ENCODE measurements at places on chromosomes 2 and 18.

DNA sequence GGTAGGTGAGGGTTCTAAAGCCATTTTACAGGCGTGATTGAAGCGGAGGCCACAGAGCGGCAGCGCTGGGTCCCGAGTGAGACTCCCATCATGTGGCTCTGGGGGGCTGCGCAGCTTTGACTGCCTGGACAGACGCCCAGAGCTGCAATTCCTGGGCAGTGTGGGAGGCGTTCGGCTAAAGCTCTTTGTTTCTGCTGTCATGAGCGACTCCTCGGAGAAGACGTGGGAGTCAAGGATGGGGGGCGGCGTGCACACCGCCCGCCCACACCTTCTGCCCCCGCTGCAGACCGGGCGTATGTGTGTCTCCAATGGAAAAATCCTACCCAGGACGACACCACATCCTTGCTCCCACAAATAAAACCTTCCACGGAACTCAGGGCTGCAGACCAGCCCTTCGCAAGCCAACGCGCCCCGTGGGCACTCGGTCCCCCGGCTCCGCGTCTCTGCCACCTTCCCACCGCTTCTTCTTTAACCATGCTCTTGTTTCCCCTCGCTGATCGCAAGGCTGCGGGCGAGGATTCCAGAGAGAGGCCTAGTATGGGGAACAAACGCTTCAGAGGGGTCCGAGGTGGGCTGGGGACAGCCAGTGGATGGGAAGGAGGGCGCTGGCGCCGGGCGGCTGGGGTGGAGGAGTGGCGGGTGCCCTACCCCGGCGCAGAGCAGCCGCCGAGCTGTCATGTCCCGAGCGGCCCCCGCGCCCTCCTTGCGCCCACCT, 680 bp upstream of the LBH start:
- no peak for DNase-seq

- no peak for DNase-seq
Observed at GRCh38 chr2:150572194-150572766, 84.8 kb upstream of the RND3 start.

DNA sequence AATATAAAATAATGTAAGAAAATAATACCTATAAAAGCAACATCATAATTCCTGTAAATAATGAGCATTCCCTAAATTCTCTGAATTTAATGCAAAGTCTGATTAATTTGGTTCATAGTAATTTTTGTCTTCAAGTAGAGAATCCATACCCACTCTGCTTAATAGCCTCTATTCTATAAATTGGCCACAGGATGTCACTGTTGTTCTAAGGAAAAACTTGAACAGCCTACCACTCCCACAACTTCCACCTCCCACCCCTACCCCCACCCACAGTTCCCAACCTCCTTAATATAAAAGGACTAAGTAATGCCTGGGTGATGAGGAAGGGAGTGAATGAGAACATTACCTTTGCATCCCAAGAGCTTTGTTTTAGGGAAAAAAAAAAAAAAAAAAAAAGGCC, 27.2 kb upstream of the BBS5 start:
- peak; percentile 46 for DNase-seq

- no peak for DNase-seq
Observed at GRCh38 chr2:234289834-234290590, 206.9 kb downstream of the ARL4C start.

DNA sequence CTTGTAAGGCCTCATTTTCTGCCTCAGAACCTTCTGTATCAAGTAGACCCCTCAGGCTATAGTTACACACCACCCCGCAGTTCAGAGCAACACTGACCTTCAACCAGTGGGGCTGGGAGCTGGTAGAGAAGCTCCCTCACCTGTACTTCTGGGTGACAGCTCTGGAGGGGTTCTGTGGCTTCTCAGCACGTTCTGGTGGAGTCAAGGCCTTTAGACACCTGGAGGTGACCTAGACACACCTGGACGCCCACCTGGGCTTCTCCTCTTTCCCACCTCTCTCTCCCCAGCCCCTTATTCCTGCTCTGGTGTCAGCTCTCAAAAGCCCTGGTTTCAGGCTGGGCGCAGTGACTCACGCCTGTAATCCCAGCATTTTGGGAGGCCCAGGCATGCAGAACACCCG, 7.3 kb upstream of the CIB4 start:
- DNase-seq = no peak

GRCh38 chr2:63719052-63719451, 122.6 kb upstream of the UGP2 start:
- no peak for DNase-seq

- DNase-seq = no peak
Observed at GRCh38 chr2:120858361-120859106, 122.9 kb downstream of the GLI2 start.

- DNase-seq = no peak
Observed at GRCh38 chr2:98310010-98310409, 36.2 kb upstream of the CNGA3 start.

DNA sequence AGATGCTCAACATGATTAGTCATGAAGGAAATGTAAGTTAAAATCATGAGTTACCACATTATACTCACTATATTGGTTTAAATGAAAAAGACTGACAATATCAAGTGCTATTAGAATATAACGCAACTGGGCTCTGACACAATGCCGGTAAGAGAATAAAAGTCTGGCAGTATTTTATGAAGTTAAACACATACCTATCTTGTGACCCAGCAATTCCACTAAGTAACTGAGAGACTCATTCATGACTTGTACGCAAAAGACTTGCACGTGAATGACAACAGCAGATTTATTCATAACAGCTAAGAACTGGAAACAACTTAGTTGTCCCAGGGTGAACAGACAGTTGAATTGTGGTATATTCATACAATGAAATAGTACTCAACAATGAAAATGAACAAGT, 342.1 kb downstream of the SLC4A3 start:
- DNase-seq = no peak

DNA sequence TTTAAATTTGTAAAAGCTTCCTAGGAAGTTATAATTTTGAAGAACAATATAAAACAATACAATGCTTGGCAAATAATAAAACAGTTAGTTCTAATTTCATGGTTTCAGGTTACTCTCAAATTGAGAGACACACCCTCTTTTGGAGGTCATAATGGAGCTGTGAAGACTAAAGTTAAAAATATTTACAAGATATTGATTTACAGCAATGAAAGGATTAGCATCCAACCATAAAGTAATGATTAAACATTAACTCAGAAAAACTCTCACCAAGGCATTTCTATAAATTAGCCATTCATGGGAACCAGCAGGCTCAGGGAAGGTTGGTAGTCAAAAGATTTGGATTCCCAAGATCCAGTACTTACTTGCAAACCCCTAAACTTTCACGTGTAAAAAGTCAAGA, 6.4 kb downstream of the DPP4 start:
- DNase-seq = no peak

- no peak for DNase-seq
Observed at GRCh38 chr18:76430636-76431035, 64.4 kb downstream of the ZNF516 start.

DNA sequence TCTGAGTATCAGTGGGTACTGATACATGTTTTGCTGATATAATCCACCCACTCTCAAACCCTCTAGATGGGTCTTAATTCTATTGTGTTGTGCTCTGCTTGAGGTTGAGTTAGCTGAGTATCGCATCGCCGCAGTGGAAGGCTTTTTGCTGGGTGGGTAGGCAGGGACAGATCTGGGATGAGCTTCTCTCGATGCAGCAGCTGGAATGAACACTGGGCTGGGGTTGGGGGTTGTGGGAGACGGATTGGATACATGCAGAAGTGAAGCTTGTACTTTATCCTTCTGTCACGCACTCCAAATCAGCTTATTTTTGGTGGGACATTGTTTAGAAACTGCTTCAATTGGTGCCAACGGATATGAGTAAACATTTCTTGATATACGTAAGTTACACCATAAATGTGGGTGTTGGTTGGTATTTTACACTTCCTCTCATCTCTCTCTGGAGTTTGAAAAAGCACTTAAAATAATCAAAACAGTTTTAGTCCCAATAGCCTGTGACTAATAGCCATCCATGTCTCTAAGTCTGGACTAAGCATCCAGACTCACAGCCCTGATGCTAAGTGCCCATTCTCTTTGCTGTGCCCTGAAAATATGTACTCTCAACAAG, 107.1 kb downstream of the POLE4 start:
- no peak for DNase-seq

DNA sequence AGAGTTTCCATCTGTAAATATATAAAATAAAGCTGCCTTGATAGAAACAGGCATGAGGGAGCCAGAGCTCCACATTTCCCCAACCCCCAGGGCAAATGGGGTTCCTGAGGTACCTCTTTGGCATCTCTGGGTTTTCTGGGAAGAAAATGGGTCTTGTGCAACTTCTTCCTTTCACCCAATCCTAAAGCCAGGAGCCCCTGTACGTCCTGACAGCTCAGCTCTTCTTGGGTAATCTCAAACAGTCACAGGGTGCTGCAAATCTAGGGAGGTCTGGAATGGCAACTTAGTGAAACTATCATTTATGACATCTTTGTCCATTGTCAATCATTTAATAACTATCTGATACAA, 36.6 kb upstream of the STAT1 start:
- no peak for DNase-seq

GRCh38 chr2:213848631-213849030, 562.2 kb upstream of the VWC2L start:
- no peak for DNase-seq

GRCh38 chr2:172921532-172922236, 154.0 kb upstream of the MAP3K20 start:
- DNase-seq = no peak

DNA sequence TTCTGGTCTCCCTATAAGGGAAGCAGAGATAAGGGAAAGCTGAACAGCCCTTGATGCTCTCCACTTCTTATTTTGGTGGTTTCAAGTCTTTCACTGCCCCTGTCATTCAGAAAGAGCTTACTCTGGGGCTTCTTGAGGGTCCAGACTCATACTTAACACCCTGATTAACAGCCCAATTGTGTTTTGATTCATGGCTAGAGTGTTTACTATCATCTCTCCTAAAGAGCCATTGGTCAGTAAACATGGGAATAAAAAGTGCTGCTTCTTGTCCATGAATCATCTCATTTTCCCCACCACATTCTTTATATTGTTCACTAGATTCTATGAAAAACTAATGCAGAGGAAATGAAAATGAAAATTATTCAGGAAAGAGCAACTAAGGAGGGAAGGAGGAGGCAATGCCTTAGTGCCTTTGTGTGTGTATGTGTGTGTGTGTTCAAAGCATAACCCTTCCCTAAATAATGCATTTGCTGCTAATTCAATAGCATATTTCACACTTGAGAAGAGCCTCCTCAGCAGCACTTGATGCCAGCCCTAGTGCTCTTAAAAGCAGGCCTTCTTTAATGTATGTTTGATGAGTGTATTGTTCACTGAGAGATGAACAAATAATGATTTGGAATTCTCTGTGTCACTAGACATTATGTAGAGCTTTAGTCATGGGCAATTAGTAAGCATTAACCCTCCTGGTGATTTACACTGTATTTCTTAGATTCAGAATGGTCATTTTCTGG, 63.5 kb downstream of the DCC start:
- no peak for DNase-seq

DNA sequence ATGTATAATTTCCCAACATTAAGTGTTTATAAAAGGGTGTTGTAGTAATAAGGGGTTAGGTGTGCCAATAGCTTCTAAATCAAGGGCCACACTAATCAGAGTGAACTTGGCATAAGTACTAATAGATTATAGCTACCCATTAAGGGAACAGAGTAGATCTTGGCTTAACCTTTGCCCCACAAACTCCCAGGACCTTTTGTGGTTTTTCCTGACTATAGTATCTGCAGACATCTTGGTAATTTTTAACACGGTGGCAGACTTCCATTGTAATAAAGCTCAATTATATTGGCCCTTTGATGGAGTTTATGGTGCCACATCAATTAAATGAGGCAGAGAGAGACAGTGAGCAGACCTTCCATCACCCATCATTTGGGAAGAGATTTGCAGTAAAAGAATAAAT, 358.5 kb upstream of the HNRNPA3 start:
- no peak for DNase-seq

GRCh38 chr2:120861191-120861575, 125.5 kb downstream of the GLI2 start:
- no peak for DNase-seq

DNA sequence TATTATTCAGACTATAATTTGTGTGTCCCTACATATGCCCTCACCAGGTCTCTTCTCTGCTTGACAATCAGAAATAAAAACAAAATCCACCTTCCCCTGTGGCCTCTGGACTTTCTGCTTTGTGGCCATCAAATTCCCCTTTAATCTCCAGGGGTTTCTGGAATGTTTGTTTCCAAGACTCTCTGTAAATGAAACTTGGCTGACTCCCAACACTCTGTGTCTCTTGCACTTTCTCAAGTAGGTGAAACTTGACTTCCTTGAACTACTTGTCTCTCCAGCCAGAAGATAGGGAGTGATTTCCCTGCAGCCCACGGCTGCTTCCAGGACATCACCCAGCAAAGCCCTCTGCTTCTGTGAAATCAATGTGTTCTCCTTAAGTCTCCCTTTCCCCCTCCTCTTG, 54.1 kb upstream of the AQP4 start:
- no peak for DNase-seq

- DNase-seq = no peak
Observed at GRCh38 chr2:74571058-74571457, 16.5 kb downstream of the DOK1 start.

GRCh38 chr2:516944-517343, 160.3 kb downstream of the TMEM18 start:
- no peak for DNase-seq

- no peak for DNase-seq
Observed at GRCh38 chr2:147712051-147712450, 132.8 kb upstream of the ACVR2A start.

GRCh38 chr2:235911633-235912233, 256.5 kb downstream of the GBX2 start:
- DNase-seq = no peak

- DNase-seq = no peak
Observed at GRCh38 chr2:218566296-218566695, 1.9 kb downstream of the USP37 start.

GRCh38 chr2:112321375-112322320, 46.3 kb downstream of the ZC3H6 start:
- no peak for DNase-seq

DNA sequence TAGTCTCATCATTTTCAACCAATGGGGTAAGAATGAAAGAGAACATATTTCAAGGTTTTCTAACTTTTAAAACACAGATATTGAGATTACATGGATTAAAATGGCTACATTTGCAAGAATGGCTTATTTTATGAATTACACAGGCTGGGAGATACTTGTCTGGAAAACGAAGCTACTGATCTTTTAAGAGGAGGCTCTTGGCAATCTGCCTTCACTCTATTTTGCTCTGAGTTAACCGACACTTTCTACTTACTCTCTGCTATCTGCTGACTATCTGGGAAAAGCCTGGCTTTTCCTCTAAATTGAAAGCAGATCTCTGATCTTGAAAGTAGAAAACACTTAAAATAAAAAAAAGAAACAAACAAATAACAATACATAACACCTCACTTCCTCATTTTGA, 325.4 kb upstream of the LINC00305 start:
- no peak for DNase-seq

DNA sequence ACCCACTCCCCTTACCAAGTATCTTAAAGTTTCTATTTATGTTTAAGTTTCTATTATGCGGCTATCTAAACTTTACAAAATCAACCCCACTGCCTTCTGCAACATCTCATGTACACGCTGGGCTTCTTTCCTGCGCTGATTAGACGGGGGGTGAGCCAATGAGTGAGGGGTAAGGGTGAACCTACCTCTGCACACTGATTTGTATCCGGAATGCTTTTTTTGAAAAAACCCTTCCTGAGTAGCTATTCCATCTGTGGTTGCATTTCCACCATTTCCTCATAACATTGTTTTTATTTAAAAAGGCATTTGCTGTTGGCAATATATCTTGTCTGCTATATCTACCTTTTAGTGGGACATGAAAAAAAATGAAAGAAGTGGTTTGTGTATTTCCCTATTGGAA, 6.3 kb downstream of the ALPG start:
- no peak for DNase-seq
